ENCODE measurements at places on chromosomes 6 and 20.

- no peak for DNase-seq
Measured at GRCh38 chr20:62745279-62745951, 36.8 kb downstream of the NTSR1 start.

DNA sequence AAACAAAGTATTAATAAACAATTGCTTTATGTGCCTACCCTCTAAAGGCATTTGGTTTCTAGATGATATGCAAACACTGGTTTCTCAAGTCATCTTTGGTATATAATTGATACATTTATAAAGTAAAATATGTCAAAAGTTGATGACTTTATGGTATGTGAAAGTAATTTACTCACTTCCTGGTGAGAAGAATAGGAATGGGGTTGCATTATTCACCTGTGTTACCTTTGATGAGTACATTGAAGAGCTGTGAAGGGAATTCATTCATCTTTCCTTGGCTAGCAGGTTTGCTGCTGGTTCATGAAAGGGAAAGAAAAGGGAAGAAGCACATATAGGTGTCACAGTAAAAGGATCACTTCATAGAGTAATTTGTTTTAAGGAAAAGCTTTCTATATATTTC lies 20.4 kb downstream of the RNF217 start:
- no peak for DNase-seq

DNA sequence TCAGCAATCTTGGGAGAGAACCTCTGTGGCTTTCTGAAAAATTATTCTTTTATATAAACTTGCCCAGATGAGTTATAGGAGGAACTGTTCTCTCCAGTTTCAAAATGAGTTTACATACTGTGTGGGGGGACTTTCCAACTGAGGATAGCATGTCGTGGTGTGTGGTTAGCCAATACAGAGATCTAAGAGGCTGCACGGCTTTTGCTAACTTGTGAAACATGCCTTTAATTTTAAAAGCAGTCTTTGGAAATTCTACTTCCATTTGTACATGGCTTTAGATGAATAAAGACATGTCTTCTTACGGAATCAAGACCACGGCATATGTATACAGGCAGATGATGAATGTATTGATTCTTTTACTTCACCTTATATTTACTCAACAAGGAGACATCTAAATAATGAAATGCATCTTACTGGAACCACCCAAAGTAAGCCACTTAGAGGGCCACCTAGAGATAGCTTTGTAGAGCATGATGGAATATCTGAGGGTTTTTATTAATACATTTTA lies 39.8 kb downstream of the HIVEP1 start:
- no peak for DNase-seq

- DNase-seq = no peak
Measured at GRCh38 chr6:68126089-68126749, 508.9 kb upstream of the ADGRB3 start.

GRCh38 chr20:23629542-23630391 lies 8.0 kb downstream of the CST3 start:
- DNase-seq = no peak

- no peak for DNase-seq
Measured at GRCh38 chr6:53461696-53462095, 83.2 kb downstream of the GCLC start.

DNA sequence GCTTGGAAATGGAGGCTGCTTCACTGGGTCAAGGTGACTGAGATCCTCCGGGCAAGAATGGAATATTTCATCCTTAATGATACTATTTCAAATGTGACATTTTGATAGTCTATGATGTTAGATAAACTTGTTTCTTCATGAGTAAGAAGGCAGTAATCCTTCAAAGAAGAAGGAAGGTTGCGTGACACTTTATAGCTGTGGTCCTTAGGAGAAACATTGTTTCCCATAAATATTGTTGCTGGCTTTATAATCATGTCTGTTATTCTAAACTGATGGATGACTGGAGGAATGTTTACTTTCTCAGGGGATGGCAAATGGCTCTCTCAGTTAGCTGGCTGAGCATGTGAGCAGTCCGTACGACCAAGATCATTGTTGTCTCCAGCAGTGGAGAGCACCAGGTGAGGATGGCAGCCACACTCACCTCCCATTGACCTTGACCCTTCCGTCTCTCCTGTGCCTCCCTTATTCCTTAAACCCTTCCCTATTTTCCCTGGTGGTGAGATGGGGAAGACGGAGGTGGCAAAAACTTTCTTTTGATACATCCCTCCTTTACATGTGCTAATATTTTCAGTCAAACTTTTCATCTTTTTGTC lies 171.2 kb upstream of the OLIG3 start:
- no peak for DNase-seq

DNA sequence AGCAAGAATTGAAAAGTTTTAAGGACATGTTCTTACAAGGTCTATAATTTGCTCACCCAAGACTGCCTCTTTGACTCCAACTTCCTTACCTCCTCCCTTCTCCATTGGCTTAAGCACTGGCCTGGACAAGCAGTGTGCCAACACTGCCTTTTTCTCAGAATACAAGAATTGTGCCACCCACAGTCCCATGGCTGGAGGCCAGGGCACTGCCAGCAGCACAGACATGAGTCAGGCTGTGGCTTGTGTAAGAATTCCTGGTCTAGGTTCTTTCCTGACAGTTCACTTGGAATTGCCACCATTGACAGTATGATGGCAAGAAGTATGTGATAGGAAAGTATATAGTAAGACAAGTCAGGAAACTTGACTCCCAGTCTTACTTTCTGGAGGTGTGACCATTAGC lies 202.7 kb upstream of the MARCKS start:
- DNase-seq = no peak

DNA sequence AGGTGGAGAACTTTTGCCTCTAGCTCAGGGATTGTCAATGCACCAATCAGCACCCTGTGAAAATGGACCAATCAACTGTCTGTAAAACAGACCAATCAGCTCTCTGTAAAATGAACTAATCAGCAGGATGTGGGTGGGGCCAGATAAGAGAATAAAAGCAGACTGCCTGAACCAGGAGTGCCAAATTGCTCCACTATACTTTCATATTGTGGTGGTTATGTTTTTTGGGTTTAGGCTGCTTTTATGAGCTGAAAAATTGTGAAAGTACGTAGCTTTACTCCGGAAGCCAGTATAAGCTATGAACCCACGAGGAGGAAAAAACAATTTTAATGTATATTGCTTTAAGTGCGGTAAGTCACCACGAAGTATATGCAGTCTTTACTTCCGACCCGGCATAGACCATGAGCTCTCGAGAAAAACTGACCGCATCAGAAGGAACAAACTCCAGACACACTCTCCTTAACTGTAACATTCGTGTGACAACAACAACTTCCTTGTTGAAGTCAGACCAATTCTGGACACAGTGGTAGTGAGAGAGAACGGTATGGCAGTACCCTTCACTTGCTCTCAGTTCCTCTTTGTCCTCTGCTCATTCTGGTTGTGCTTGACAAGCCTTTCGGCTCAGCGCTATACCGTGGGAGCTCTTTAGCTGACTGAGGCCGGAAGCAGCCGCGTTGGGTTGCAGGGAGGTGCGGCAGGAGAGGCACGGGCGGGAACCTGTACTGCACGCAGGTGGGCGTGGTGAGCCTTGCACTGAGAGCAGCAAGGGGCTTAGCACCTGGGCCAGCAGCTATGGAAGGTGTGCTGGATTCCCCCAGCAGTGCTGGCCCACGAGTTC lies 81.9 kb upstream of the E2F3 start:
- no peak for DNase-seq

- no peak for DNase-seq
Measured at GRCh38 chr6:109121411-109121810, 26.1 kb downstream of the CEP57L1 start.

GRCh38 chr20:9576695-9577094 lies 62.3 kb downstream of the LAMP5 start:
- DNase-seq = no peak

GRCh38 chr6:105607636-105608621 lies 205.0 kb upstream of the PREP start:
- DNase-seq = no peak

DNA sequence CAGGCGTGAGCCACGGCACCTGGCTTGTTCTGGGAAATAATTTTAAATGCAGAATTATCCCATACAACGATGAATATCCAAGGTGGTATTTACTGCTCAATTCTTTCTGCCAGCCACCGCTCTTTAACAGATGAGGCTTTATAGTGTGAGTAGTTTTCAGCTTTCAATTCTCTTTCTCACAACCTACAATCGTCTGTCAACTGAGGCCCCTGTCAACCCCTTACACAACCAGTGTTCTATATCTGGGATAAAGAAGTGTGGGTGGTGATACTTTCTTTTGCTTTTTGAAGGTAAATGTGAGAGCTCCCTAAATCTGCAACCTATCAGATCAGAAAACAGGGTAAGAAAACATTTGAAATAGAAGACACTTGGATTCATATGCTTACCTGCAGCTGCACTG lies 22.5 kb downstream of the STAU1 start:
- DNase-seq = no peak

GRCh38 chr6:73653571-73654424 lies at the start of gene SLC17A5:
TSS of gene SLC17A5 (minus strand) at chr6:73653992. CDS start at chr6:73653886, 106 bp downstream.
- peak; percentile 92 for DNase-seq

DNA sequence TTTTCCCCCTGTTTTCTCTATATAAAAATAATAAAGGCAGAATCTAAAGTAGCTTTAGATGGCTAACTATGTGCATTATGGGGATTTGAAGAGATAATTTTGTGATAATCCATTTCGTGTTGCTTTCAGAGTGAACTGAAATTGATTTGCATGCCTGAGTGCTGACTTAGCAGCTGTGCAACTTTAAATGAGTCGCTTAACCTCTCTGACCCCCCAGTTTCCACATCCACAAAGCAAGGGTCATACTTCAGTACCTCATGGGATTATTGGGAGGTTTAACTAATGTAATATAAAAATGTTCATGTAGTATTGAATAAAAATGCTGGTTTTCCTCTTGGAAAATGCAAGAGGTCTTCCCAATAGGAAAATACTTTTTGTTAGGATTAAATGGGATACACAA lies 63.8 kb upstream of the FABP7 start:
- DNase-seq = no peak

DNA sequence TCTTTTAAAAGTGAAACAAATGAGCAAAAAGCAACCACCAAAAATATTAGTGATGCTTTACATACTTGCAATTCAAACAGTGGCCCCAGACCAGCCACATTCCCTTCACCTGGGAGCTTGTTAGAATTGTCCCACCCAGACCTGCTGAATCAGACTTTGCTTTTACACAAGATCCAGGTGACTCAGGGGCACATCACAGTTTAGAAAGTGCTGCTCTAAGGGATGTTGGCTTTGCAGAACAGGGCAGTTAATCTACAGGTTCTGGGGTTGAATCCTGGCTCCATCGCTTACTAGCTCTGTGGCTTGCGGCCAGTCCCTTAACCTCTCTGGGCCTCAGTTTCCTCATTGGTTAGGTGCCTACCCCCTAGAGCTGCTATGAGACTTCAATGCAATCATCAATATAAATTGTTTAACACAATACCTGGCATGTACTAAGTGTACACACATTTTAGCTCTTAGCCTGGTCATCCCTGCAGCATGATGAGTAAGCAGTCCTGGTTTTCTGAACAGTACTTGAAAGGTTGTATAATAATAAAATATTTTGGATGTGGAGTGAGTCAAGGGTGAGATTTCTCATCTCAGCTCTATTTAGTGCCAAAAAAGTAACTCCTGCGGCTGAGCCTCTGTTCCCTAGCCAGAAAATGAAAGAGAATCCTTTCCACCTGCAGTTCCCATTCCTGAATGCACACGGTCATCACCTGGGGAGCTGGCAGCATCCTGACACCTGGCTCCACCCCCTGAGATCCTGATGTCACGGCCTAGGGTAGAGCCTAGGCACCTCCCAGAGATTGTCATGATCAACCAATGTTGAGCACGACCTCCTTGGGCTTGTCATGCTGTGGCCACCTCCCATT lies 162.7 kb downstream of the ANKRD60 start:
- DNase-seq = no peak

DNA sequence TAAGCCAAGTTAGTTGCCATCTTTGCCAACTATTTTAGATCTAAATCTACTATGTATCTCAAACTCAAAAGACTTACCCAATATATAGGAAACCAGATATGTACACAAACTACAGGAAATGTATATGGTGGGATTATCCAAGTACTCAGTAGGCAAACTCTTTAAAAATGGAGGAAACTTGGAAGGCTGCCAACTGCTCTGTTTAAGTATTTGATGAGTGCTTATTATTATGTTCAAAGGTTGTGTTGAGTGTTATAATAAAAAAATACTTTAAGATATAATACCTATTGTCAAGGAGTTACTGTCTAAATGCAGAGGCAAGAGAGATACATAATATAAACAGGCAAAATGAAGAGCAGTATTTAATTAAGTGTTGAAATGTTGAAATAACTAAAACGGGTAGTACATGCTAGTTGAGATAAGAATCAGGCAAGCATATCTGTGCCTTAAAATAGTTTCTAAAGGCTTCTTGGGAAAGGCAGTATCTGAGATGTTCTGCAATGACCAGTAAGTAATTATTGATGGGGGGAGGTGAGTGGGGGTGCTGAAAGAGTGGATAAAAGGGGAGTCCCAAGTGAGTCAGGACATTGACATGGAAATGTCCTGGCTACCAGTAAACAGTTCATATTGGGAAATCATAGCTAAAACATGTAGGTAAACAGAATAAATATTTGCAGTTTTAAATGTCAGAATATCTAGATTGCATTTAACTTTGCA lies 6.5 kb upstream of the DST start:
- peak; percentile 91 for DNase-seq

DNA sequence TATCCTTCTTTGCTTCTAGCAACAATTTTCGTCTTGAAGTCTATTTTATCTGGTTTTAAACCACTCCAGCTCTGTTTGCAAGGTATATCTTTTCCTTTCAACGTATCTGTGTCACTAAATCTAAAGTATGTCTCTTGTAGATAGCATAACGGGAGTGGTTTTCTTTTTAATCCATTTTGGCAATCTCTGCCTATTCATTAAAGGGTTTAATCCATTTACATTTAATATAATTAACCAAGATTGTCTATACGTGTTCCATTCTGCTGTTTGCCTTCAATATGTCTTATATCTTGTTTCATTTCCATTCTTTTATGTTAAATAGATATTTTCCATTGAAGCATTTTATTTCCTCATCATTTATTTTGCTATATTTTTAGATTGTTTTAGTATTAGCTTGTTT lies 587.9 kb downstream of the C6orf118 start:
- DNase-seq = no peak

DNA sequence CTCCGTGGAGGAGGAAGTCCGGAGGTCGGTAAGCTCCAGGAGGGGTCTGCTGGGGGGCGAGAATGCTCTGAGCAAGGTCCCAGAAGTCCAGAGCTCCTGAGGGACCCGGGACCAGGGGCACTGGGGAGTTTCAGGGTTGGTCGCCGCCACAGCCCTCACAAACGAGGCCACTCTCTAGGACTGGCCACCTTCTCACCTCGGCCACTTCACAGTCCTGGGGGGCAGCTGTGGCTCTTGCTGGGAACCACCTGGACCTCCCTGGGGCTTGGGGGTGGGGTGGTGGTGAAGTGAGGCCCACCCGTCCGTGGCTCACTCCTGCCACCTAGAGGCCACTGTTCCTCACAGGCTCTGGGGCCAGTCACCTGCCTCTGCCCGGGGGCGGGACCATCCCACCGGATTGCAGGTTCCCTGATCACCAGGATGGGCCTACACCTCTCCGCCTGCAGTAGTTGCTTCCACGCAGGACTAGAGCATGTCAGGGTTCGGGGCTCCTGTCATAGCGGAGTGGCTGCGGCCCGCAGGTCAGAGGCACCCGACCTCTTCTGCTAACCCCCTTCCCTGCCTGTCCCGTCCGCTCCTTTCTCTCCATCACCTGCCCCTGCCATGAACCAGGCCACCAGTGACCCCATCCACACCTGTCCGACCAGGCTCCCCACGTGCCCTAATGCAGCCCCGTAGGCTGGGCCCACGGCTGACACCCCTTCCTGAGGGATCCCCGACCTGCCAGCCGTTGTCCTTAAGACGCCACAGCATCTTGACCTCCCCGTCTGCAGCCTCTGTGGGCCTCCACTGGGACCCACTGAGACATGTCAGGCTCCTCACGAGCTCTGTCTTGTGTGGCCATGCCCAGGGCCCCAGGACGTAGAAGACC lies 5.1 kb upstream of the TCEA2 start:
- DNase-seq = peak; percentile 56

- no peak for DNase-seq
Measured at GRCh38 chr6:147053311-147053921, 150.8 kb upstream of the STXBP5 start.

Measured in NCI-H1105 treated with DMSO at 0.1 percent for 48 hours (cell line).